SK-N-SH (cell line): ENCODE measurements at places on chromosomes 3 and 15. TPM values are rescaled to one million over a fixed set of nuclear protein-coding genes. Genes with fewer than 3 reads are reported as not detected.

DNA sequence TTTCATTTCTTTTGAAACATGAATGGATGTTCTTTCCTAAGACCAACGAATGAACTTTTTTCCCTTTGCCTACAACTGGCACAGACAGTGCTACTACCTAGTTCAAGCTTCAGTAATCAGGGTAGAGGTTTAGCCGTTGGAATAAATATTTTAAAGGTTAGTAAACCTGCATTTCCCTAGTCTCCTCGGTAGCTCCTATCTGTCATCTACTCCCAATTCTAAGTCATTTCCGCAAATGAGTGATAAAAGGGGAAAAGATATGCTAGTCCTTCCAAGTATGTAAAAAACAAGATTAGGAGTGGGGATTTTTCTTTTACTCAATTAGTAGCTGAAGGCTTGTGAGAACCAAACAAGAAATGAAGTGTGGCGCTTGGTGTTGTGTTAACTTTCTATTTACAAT lies 15.2 kb downstream of the SLTM start:
- peaks cover 13% of the 10 kb centered on the region; the same call in 1 of the 2 replicates for H3K4me1 ChIP-seq
- DNase-seq: no peak
- H3K36me3 ChIP-seq: peaks cover 50% of the 10 kb centered on the region
- H3K4me3 ChIP-seq: no peak overlapping the region
- no peak overlapping the region for H3K27ac ChIP-seq

DNA sequence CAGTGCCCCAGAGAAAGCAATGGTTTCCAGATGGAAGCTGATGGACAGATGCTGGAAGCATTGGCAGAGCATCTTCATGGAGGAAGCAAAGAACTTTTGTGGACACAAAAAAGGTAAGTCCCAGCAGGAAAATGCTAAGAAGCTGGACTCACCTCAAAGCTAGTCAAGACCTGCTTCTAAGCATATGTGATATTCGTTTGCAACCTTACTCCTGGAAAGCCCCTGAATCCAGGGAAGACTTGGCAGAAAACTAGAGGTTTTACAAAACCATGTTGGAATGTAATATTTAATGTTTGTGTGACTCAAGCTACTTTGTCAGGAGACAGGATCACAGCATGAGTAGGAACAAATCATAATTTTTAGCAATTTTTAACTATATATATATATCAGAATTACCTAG lies 288.2 kb downstream of the BCHE start:
- H3K27me3 ChIP-seq: no peaks in the 10 kb centered on the region
- no peak overlapping the region for H3K4me3 ChIP-seq
- DNase-seq: no peak
- H3K27ac ChIP-seq: no peak overlapping the region

GRCh38 chr15:97806766-97807165 lies 153.7 kb upstream of the ARRDC4 start:
- no peak for DNase-seq
- H3K4me3 ChIP-seq: no peak overlapping the region
- no peak overlapping the region for H3K27ac ChIP-seq
- H3K27me3 ChIP-seq: no peaks in the 10 kb centered on the region
- no peaks in the 10 kb centered on the region for H3K4me1 ChIP-seq

- no peak overlapping the region for H3K27ac ChIP-seq
- no peak for DNase-seq
- no peaks in the 10 kb centered on the region for H3K27me3 ChIP-seq
These were observed 175.2 kb upstream of the ZPLD1 start for GRCh38 chr3:102259663-102260062.

The MEX3B gene
- polyA plus RNA-seq: 6.2 and 9.3 TPM in 2 replicates

The MME gene
- 167 and 286 TPM in 2 replicates for polyA plus RNA-seq
